ENCODE measurements at places on chromosomes 7 and 10. TPM values are rescaled to one million over a fixed set of nuclear protein-coding genes. Genes with fewer than 3 reads are reported as not detected.

The SPDYE2B gene
- not detected for total RNA-seq

The DNAJC12 gene
- 53.7 TPM for total RNA-seq

The ANKRD30A gene
- total RNA-seq, result not detected

The HOXA7 gene
- 4.1 TPM for total RNA-seq

The GNG11 gene
- 66.1 TPM for total RNA-seq
